ENCODE measurements at places on chromosomes 1 and 21. TPM values are rescaled to one million over a fixed set of nuclear protein-coding genes. Genes with fewer than 3 reads are reported as not detected.

RO60 gene
- 118 TPM for total RNA-seq

CD84 gene
- not detected for total RNA-seq

HUNK gene
- total RNA-seq, result not detected

CD101 gene
- total RNA-seq, result 0.32 TPM

CCDC24 gene
- total RNA-seq, result 1.8 TPM

SLAMF1 gene
- total RNA-seq, result not detected

ACTL8 gene
- total RNA-seq, result 0.08 TPM

UBR4 gene
- total RNA-seq, result 66.2 TPM

FMO5 gene
- total RNA-seq, result 0.13 TPM

MYBPH gene
- total RNA-seq, result 8.5 TPM

FNBP1L gene
- 14.0 TPM for total RNA-seq

OVAAL gene
- not detected for total RNA-seq

SLC1A7 gene
- total RNA-seq, result not detected

PTPN7 gene
- total RNA-seq, result not detected

KMO gene
- not detected for total RNA-seq

LCE3E gene
- total RNA-seq, result not detected

CHI3L1 gene
- not detected for total RNA-seq

NEK2 gene
- 15.0 TPM for total RNA-seq

Data from epithelial cell of alveolus of lung (primary cell).